ENCODE measurements at places on chromosomes 7 and 10. TPM values are rescaled to one million over a fixed set of nuclear protein-coding genes. Genes with fewer than 3 reads are reported as not detected.
A peak's percentile ranks its signal among the peaks of the same experiment; 100 is the strongest.

The SYT15B gene
- total RNA-seq: 0.83 TPM

- DNase-seq: no peak
These were observed 298.4 kb downstream of the CCDC3 start for GRCh38 chr10:12703126-12703525.

- DNase-seq: no peak
These were observed 12.9 kb downstream of the ATP6V1F start for GRCh38 chr7:128875523-128875948.

The C10orf53 gene
- not detected for total RNA-seq

The PSMC2 gene
- total RNA-seq: 72.0 TPM

The MKI67 gene
- 0.70 TPM for total RNA-seq

The CYP17A1 gene
- 3.7 TPM for total RNA-seq

The UPK3BL2 gene
- 8.5 TPM for total RNA-seq

The EBF3 gene
- not detected for total RNA-seq

GRCh38 chr10:98030991-98031431, 590 bp upstream of the CRTAC1 start:
- no peak for DNase-seq

- DNase-seq: no peak
These were observed 465.0 kb upstream of the KLF6 start for GRCh38 chr10:4249841-4250586.

The ACHE gene
- total RNA-seq: 0.48 TPM

DNA sequence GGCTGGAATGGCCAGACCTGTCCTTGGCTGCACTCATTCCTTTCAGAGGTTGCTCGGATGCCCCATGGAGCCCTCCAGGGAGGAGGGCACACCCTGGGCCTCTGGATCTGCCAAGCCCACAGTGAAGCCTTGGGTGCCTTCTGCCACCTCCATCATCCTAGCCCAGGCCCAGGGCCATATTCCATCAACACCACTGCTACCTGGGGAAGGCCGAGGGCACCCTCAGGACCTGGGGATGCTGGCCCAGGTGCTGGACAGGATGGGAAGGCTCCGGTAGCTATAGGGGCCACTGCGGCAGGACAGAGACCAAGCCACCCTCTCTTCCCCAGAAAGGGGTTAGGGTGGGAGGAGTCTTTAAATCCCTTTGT, 810 bp downstream of the OPN4 start:
- DNase-seq: no peak

- DNase-seq: no peak
These were observed 73.0 kb upstream of the CTTNBP2 start for GRCh38 chr7:117946151-117946633.

The SPDYE6 gene
- total RNA-seq: not detected

DNA sequence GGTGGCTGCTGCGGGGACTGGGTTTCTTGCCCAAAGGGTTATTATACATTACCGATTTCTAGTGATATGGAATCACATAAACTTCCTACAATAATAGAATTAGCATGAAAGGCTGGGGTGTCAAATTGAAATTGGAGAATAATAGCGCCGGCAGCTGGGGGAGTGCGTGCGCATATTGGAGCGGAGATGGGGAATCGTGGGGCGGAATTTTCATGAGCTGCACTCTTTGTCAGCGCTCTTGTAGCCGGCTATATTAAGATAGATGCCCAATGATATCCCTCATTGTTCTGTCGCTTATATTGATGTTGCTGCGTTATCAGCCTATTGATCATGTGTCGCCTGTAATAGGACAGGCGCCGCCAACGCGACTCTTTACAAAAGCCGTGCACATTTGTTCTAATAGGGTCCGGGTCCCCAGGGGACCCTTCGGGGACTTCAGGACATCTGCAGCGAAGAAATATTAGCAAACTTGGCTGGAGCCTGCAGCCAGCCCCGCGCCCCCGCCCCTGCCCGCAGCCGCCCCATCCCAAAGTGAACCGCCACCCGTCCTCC, 5.1 kb downstream of the UNCX start:
- DNase-seq: no peak

The ZNF117 gene
- total RNA-seq: 2.6 TPM

DNA sequence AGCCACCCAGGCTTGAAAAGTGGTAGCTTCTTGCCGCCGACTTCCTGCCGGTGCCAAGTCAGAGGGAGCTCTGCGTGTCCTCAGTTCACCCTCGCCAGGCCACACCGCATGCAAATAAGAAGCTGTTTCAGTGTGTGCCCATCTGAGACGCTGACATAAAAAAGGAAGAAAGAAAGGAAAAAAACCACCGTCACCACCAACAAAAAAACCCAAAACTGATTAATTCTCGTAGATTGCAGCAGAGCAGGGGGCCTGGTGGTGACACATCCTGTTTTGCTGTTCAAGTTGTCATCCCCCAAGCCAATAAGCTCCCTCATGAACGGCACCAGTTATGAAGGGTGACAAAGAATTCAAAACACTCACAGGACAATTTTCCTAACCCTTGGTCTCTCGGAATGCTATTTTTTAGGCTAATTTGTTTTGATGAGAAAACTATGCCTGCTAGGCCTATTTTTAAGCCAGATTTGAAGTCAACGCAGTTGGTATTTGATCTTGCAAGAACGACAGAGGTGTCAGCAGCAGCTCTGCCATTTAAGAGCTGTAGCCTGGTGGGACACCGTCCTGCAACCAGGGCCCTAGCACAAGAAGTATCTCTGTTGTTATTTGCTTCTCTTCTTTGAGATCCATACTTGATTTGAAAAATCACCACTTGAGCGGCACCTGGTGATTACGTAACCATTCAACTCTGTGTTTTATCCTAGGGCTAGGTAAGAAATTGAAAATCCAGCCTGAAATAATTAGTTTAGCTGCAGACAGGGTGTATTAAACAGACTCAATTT, 145.6 kb downstream of the PFKFB3 start:
- DNase-seq: no peak

- DNase-seq: no peak
These were observed 238.2 kb downstream of the BUB3 start for GRCh38 chr10:123392182-123392963.

The OR6V1 gene
- total RNA-seq: not detected

The TSPAN15 gene
- 3.8 TPM for total RNA-seq

The DNAJB9 gene
- 48.4 TPM for total RNA-seq

The TSPAN12 gene
- 15.1 TPM for total RNA-seq

DNA sequence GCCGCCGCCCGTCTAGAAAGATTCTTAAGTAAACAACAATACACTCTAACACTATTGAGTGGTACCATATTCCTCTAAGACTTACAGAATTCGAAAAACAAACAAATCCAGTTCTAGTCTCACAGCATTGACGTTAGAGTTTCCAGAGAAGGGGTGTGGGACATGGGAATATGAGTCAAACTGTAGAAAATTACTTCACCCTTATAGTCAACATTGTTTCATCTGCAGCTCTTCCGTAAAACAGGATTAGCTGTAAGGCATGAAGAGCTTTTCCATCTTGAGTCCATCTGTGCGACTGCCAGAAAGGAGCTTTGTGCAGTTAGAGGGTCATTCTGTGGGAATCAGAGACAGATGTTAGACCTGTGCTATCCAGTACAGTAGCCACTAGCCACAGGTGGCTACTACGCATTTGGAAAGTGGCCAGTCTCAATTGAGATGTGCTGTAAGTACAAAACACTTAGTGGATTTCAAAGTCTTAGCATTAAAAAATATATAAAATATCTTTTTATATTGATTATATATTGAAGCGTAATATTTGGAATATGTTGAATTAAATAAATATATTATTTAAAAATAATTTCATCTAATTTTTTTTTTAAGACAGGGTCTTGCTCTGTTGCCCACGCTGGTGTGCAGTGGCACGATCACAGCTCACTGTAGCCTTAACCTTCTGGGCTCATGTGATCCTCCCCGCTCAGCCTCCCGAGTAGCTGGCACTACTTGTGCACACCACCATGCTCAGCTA, 79.8 kb upstream of the MPP7 start:
- peak; percentile 15 for DNase-seq

- DNase-seq: no peak
These were observed 40.0 kb downstream of the NKX6-2 start for GRCh38 chr10:132745971-132746370.

DNA sequence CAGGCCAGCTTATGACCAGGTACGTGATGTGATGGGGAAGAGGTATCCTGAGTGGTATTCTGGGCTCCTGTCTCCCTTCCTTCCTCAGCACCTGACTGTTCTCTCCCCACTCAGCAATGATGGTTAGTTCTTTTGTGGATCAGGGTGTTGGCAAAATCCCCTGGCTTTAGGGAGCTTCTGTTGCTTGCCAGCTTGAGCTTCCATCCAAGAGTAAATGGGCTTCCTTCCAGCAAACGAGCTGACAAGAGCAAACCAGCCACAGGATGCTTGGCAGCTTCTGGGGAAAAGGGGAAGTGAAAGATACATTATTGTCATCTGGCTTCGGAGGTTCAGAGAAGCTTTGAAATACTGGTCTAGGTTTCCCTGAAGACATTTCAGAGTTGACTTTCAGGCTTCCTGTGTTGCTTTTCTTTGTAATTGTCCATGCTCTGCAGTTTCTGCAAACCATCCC, 5.2 kb downstream of the DUSP5 start:
- peak; percentile 75 for DNase-seq

DNA sequence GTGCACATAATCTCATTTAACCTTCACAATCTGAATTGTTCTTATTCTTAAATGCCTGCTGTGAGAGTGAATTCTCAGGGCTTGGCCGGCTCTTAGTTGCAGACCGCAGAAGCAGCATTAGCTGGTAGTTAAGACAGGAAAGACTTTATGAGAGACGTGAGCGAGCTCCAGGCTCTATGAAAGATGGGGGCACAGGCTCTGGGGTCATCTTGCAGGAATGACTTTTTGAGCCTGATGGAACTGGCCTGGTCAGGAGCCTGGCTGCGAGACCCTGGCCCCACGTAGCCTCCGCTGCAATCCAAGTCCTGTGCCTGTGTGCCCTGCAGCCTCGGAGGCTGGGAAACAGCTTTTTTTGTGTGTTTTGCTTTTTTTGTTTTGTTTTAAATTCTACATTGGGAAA, 958.8 kb upstream of the ZNF722 start:
- DNase-seq: no peak

DNA sequence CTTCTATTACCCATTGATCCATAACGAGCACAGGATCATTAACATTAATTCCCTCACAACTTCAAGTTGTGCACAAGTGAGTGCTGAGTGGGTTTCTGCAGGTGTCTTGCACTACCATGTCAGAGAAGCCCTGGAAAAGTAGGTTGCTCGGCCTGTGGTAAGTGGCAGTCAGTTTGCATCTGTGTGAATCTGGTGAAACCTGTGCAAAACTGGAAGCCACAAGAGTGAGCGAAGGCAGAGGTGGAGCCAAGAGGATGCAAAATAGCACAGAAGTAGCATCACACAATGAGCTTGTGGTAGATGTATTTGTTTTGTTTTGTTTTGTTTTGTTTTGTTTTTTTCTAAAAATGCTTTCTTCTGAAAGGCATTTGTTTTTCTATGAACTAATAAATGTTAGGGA, 181.5 kb downstream of the THSD7A start:
- no peak for DNase-seq

All from left lobe of liver (tissue), 2 donors.